ENCODE measurements at places on chromosomes 1 and 21.

- no peak for DNase-seq
These were observed 30.1 kb upstream of the PLD5 start for GRCh38 chr1:242554577-242554976.

DNA sequence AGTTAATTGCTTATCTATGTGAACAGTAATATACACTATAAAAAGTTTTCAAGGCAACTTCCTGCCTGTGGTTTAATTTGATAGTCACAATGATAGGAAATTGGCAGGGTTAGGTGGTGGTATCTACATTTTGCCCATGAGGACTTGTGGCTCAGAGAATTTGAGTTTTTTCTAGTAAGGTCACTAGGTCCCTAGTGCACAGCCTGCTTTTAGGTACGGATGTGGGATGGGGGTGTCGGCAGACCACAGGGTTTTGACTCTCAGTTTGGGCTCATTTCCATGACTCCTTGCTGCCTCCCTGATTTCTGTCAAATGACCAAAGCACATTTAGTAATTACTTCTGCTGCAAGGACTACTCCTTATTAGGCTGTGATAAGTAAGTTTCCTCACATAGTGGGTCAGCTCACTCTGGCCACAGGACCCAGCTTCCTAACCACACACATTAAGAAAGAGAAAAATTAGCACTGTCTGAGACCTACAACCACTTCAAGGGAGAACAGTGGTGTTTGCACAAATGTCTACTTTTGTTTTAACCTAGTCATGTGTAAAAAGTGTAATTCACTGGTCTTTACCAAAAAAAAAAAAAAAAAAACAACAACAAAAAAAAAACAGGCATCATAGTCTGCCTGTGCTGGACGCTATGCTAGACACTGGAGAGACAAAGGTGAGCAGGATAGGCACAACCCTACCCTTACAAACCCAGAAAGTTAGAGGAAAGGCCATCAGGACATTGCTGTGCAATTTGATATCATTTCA is 43.7 kb downstream of the MRPL39 start:
- DNase-seq, result no peak

DNA sequence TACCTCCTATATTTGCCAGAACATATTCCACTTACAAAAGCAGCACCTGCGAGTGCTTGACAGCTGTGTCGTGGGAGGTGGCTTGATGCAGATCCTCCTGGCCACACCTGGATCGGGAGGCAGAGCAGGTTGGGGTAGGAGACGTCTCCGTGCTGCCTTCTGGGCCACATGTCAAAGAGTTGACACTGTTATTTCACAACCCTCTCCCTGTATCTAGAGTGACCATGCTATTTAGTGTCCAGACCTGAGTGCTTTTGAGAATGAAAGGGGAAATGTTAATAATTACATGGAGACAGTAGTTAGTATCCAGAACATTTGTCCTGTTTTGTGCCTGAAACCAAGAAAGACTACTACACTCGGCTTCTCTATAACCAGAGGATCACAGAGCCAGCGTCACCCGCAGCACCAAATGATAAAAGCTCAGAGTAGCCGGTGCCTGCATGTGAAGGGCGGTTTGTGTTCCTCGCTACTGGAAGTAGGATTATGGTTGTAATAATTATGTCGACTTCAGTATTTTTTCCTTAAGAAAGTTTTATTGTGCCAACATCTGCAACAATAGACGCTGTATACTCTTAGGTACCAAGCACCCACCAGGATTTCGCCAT is 77.1 kb downstream of the GALNT2 start:
- DNase-seq, result no peak

GRCh38 chr1:111179968-111180533 is 20.4 kb downstream of the DENND2D start:
- DNase-seq, result no peak
